Renal cortex interstitium (tissue), 15 donors: ENCODE measurements at places on chromosomes 2 and 18. TPM values are rescaled to one million over a fixed set of nuclear protein-coding genes. Genes with fewer than 3 reads are reported as not detected.

The CFAP210 gene
- 3.7 TPM for polyA plus RNA-seq

The HOXD9 gene
- polyA plus RNA-seq = 99.6 TPM

The SLC9A4 gene
- 5.9 TPM for polyA plus RNA-seq

The TSHZ1 gene
- polyA plus RNA-seq = 32.7 TPM

- no peak for DNase-seq
These were observed 539.5 kb downstream of the NYAP2 start for GRCh38 chr2:225938991-225939390.

DNA sequence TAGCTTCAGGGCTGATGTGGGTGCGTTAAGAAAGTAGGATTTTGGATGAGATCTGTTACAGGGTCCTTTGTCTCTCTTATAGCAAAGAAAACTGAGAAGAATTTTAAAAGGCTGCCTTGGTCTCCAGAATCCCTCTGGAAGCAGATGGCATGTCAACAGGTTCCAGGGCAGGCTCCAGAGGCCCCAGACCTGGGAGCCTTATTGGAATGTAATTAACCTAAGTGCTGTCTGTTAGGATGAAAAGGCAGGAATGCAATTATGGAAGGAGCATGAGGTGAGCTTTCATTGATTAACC lies 97.2 kb upstream of the PKDCC start:
- no peak for DNase-seq

- DNase-seq = no peak
These were observed 11.8 kb upstream of the ATOH8 start for GRCh38 chr2:85741833-85742455.

- DNase-seq = no peak
These were observed 67.9 kb downstream of the BIRC6 start for GRCh38 chr2:32424739-32425138.

- DNase-seq = no peak
These were observed 835.9 kb downstream of the GALR1 start for GRCh38 chr18:78085241-78086185.

DNA sequence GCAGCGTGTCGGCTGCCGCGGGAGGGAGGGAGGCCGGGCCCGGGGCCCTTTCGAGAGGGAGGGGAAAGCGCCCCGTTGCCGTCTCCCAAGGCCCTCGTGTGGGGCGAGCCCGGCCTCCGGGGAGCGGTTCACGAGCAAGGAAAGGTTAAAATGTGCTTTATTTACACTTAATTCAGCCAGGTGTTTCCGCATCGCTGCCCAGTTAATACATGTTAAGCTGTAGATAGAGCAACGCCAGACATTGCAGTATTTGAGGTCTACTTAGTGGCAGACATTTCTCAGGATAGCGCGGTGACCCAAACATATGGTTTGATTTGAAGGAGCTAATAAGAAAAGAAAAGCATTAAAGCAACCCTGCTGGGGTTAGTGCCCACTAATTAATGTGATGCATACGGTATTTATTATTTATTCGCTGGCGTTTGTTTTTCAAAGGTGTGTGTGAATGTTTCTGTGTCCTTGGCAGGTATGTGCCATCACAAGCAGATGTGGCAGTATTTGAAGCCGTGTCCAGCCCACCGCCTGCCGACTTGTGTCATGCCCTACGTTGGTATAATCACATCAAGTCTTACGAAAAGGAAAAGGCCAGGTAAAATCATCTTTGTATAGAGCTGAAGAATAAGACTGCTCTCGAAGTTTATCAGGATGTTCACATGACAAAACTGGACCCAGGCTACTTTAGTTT lies 571 bp downstream of the EEF1B2 start:
- no peak for DNase-seq

- DNase-seq = no peak
These were observed 18.5 kb downstream of the PHOSPHO2 start for GRCh38 chr2:169712791-169713227.

GRCh38 chr2:240413813-240414429 lies 21.5 kb upstream of the GPC1 start:
- no peak for DNase-seq

DNA sequence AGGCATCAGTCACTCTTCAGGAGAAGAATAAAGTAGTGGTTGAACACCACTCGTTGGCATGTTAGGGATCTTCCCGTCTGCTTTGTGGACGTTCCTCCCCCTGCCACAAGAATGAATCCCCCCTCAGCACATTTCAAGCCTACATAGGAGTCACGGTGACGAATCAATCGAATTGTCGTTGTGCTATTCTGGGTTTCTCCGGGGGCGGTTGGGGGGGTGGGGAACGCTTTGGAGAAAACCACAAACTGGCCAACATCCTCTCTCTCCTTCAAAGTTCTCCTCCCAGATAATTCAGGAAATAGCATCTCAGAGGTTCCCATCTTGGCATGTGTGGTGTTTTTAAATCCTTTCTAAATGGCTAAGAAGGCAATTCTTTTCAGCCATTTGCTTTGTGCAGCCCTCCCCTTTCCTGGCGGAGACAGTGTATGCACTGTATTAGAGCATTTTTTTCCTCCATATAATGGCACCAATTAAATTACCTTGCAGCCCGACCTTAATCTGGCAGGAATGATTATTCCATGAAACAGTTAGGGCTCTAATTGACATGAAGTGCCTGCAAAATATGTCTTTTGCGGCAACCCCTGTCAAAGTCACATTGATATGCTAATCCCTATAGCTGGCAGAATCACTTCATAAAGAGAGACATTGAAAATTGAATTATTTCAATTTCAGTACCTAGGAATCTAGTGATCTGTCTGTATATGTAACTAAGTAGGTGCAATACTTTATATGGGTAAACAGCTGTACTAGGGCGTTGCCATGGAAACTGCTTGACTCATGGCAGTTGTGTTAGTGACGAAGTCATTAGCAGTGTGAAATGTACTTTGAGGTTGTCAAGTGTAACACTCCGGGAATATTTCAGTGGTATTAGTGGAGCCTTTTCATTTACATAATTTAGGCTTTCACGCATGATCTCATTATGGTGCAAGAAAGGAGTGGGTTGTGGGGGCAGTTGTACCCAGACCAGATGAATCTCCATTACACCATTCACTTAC lies 323.4 kb upstream of the SLC14A2 start:
- DNase-seq = no peak

DNA sequence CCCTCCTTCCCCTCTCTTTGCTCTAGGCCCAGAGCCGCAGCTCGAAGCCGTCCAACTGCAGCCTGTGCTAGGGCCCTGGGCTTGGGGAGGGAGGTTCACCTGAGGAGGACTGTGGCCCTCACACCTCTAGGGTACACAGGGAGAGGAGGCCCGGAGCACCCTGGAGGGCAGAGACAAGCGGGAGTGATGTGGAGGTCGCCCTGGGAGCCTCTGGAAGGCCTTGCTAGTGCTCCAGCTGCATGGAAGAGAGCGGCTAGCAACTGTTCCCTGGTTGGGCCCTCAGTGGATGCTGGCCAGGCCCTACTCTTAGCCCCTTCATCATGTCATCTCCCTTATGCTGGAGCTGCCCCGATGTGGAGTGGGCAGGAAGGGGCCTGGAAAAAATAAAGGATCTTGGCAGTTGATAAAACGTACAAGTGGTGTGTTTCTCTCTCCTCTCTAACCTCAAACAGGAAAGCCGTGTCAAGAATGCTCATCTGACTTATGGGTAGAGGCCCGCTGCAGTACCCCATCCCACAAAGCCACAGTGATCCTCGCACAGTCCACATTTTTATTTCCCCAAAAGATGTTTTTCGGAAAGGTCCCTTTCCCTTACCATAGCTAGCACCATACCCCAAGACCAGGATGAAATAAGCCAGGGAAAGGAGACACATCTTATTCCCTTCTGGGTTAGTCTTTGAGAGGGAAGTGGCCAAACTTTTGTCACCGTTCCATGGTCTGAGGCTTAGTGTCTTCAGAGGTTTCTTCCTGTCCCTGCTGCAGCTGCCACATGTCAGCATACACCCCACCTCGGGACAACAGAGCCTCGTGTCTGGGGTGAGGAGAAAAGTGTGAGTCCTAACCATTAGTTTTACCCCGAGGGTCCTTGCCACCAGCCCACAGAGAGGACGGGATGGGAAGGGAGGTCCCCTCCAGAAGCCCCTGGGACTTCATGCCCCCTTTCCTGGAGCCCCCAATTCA lies 2.9 kb downstream of the ZFAND2B start:
- DNase-seq = no peak

DNA sequence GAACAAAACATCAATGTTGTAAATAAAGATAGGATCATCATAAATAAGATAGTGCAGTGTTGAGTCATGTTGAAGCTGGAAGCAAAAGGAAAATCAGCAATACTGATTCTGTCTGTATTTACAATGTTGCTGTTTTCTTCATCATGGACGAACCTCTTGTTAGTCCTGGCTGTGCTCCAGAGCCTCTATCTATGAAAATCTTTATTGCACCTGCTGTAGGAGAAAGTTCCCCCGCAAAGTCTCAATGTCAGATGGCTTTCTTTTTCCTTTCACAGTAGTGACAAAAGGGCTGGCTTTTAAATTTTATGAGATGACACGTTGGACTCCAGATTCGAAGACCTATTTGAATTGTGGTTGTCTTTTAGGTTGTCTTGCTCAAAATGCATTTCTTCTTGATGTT lies 98.5 kb upstream of the LRRTM1 start:
- DNase-seq = no peak

DNA sequence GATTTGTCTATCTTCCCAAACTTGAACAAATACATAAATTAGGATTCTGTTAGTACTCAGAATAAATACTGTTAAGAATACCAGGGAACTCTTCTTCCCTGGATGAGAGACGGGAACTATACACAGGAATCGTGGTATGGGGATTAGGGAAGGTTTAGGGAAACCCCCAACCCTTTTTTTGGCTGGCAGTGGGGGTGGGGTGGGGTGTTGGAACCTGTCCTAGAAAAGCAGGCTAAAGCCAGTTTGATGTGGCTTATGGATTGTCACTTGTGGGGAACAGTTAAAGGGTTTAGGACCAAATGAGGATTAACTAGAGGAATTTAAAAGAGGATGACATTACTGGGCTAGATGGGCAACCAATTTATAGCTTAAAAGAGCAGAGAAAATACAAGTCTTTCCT lies 1.8 kb downstream of the SLC4A10 start:
- no peak for DNase-seq

GRCh38 chr2:218897394-218898108 lies 16.9 kb downstream of the WNT10A start:
- no peak for DNase-seq

- no peak for DNase-seq
These were observed 1.1 kb downstream of the PUM2 start for GRCh38 chr2:20349513-20349921.

- no peak for DNase-seq
These were observed 29.1 kb upstream of the RAB11FIP5 start for GRCh38 chr2:73141896-73142295.

DNA sequence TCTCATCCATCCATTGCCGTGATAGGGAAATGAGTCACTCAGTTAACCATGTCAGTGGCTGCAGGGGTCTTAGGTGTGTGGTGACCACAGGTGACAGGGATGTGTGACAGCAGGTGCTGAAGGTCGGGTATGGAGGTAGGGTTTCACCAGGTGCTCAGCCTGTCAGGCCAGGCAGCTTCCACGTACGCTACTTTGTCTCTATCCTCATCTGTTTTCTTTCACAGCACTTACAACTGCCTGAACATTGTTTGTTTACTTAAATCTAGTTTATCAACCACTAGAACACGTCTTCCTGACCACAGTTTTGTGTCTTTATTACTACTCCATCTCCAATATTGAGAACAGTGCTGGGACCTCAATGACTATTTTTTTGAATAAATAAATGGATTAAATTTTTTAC lies 11.4 kb upstream of the UXS1 start:
- DNase-seq = no peak

GRCh38 chr2:25494616-25495015 lies 152.9 kb upstream of the DNMT3A start:
- DNase-seq = no peak
